A549 treated with DMSO at 1 μM for 4 hours (cell line): ENCODE measurements at places on chromosomes 12 and 14. TPM values are rescaled to one million over a fixed set of nuclear protein-coding genes. Genes with fewer than 3 reads are reported as not detected.

ARF3 gene
- total RNA-seq, result 124 to 166 TPM (median 152 TPM) in 5 replicates

BICDL1 gene
- total RNA-seq, result 2.4 to 4.3 TPM (median 4.0 TPM) in 5 replicates

NYNRIN gene
- total RNA-seq, result 0.19 to 0.40 TPM (median 0.20 TPM) in 5 replicates

SLC6A13 gene
- 0.22 to 0.61 TPM (median 0.39 TPM) in 5 replicates for total RNA-seq

SLC5A8 gene
- total RNA-seq, result not detected in 5 replicates

ISM2 gene
- 0.30 to 0.64 TPM (median 0.49 TPM) in 5 replicates for total RNA-seq

LTBR gene
- total RNA-seq, result 165 to 195 TPM (median 177 TPM) in 5 replicates

FLVCR2 gene
- 2.0 to 3.1 TPM (median 2.8 TPM) in 5 replicates for total RNA-seq

SLCO1A2 gene
- 0.08 to 0.09 TPM in 2 of 5 replicates, not detected in the others for total RNA-seq

SERPINA10 gene
- total RNA-seq, result 0.06 TPM in 1 of 5 replicates, not detected in the others

ISCA2 gene
- 39.1 to 50.1 TPM (median 43.9 TPM) in 5 replicates for total RNA-seq

CD163 gene
- total RNA-seq, result 0.06 TPM in 1 of 5 replicates, not detected in the others

GALNT16 gene
- total RNA-seq, result 2.5 to 4.2 TPM (median 3.6 TPM) in 5 replicates

IL26 gene
- total RNA-seq, result not detected in 5 replicates

OTX2 gene
- total RNA-seq, result not detected in 5 replicates

PIP4K2C gene
- total RNA-seq, result 40.0 to 50.3 TPM (median 42.2 TPM) in 5 replicates

PPFIA2 gene
- 0.03 TPM in 1 of 5 replicates, not detected in the others for total RNA-seq

OR6C2 gene
- total RNA-seq, result not detected in 5 replicates

ADAMTS20 gene
- total RNA-seq, result not detected in 5 replicates

RFC5 gene
- total RNA-seq, result 41.4 to 47.4 TPM (median 45.8 TPM) in 5 replicates

NEUROD4 gene
- total RNA-seq, result not detected in 5 replicates

CYP27B1 gene
- total RNA-seq, result 2.0 to 4.0 TPM (median 2.2 TPM) in 5 replicates

TSHR gene
- total RNA-seq, result not detected in 5 replicates

MYO1H gene
- not detected in 5 replicates for total RNA-seq

LALBA gene
- total RNA-seq, result not detected in 5 replicates

TAS2R43 gene
- total RNA-seq, result not detected in 5 replicates

USP44 gene
- total RNA-seq, result 0.07 to 0.18 TPM (median 0.17 TPM) in 5 replicates

FAM161B gene
- total RNA-seq, result 1.8 to 2.3 TPM (median 2.1 TPM) in 5 replicates

PLXNC1 gene
- 0.07 to 0.23 TPM (median 0.07 TPM) in 4 of 5 replicates, not detected in the other for total RNA-seq

CMKLR1 gene
- not detected in 5 replicates for total RNA-seq

PTCSC3 gene
- not detected in 5 replicates for total RNA-seq

CIDEB gene
- total RNA-seq, result 0.14 to 0.70 TPM (median 0.29 TPM) in 5 replicates

KCNK13 gene
- total RNA-seq, result 0.09 to 0.14 TPM (median 0.14 TPM) in 3 of 5 replicates, not detected in the others

TSPAN8 gene
- 0.10 to 0.12 TPM in 2 of 5 replicates, not detected in the others for total RNA-seq

CLEC6A gene
- not detected in 5 replicates for total RNA-seq

WASHC4 gene
- total RNA-seq, result 19.8 to 28.3 TPM (median 25.3 TPM) in 5 replicates

MYF5 gene
- not detected in 5 replicates for total RNA-seq

NINJ2 gene
- 0.39 to 0.78 TPM (median 0.44 TPM) in 5 replicates for total RNA-seq

RNASE1 gene
- total RNA-seq, result 0.22 to 0.36 TPM (median 0.26 TPM) in 4 of 5 replicates, not detected in the other

ACSM4 gene
- total RNA-seq, result not detected in 5 replicates

A2M gene
- total RNA-seq, result not detected in 5 replicates

CDH24 gene
- total RNA-seq, result 3.4 to 6.1 TPM (median 4.9 TPM) in 5 replicates

ITGB7 gene
- 0.26 to 0.47 TPM (median 0.31 TPM) in 5 replicates for total RNA-seq

ZNF84 gene
- total RNA-seq, result 12.1 to 14.2 TPM (median 13.2 TPM) in 5 replicates

FOXM1 gene
- total RNA-seq, result 87.0 to 106 TPM (median 99.3 TPM) in 5 replicates

INSM2 gene
- total RNA-seq, result 0.02 to 0.06 TPM (median 0.05 TPM) in 3 of 5 replicates, not detected in the others

PRPH gene
- total RNA-seq, result 0.52 to 1.2 TPM (median 0.83 TPM) in 5 replicates

CCDC60 gene
- not detected in 5 replicates for total RNA-seq

LRP1-AS gene
- total RNA-seq, result not detected in 5 replicates
